ENCODE measurements at places on chromosomes 12 and 14.

GRCh38 chr14:51304941-51305340, 64.9 kb downstream of the TMX1 start:
- DNase-seq, result peak; percentile 97

- DNase-seq, result peak; percentile 53
These were observed 55.1 kb downstream of the CMAS start for GRCh38 chr12:22100958-22101748.

- DNase-seq, result no peak
These were observed 46.8 kb upstream of the VASH1 start for GRCh38 chr14:76714470-76714869.

DNA sequence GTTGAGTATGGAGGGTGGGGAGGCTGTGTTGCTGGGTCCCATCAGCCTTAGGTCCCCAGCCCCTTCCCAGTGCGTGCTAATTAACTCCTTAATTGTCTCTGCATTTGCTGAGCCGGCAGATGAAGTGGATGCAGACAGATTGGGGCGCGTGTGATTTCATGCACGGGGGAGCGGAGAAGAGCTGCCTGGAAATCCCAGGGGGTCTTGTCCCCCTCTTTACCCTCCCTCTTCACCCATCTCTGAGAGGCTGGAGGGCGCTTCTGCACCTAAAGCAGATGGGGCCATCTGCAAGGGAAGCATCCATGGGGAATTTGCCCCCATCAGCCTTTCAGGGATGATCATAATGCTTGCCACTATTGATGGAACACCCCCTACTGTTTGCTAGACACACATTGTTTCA, 4.4 kb upstream of the ASIC1 start:
- no peak for DNase-seq

- DNase-seq, result no peak
These were observed 31.5 kb downstream of the FBXL14 start for GRCh38 chr12:1562813-1563407.

DNA sequence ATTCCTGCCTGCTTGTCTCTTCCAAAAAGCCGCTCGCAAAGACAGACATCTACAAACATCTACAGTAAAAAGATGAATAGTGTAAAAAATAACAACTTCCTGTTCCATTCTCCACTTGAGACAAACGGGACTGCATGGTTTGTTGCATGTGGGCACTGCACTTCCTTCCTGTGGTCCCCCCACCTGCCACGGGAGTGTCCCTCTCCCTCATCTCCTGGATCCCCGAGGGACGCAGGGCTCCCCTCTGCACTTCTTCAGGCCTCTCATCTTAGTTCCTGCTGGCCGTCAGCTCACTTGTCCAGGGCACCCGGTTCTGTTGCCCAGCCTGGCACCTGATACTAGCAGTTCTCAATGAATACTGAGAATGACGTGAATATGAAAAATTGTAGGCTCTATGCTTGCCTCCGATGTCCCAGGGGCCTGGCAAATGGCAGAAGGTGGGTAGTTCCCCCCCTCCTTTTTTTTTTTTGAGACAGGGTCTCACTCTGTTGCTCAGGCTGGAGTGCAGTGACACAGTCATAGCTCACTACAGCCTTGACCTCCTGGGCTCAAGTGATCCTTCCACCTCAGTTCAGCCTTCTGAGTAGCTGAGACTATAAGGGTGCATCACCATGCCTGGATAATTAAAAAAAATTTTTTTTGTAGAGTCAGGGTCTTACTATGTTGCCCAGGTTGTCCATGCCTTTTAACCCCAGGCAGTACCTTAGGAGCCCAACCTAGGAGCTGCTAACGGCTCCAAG, 3.5 kb upstream of the KLC1 start:
- DNase-seq, result no peak

DNA sequence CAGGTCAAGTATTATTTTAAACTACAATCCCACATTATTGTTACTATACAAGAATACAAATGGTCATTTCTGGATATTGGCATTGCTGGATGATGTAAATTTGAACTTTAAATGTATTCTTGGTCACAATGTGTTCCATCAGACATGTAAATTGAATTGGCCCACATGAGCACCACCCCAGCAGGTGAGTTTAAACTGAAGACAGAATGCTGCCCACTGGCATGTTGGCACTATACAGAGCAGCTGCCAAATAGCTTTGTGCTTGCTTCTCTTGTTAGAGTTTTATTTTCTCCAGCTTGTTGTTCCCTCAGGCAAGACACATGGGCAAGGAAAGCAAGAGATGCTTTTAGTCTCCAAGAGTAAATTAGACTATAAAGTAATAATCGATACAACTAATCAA, 98.6 kb downstream of the C12orf50 start:
- DNase-seq, result no peak

GRCh38 chr12:31246470-31246850, 79.5 kb downstream of the SINHCAF start:
- DNase-seq, result peak; percentile 65

DNA sequence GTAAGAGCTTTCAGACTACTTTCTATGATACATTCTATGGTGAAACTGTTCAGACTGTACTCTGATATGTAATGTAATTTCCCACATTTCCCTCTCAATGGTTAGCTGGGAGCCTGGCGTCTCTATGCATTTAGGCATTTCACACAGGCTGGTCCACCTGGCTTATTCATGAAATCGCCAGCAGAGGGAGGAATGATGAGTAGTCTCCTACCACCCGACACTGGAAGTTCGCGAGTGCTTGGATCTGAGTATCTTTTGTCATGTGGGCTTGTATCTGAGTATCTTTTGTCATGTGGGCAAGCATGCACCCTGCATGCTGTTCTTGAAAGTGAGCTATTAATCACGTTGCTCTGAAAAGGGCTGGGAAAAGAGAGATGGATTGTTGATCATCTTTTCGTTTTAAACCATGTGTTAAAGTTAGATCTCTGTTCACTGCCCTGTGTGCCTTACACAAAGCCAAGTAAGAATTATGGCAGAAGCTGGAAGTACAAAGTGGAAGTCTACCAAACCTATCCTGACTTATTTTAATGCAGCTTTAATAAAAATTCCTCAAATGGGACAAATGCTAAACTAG, 235.0 kb downstream of the ATP23 start:
- DNase-seq, result peak; percentile 40

GRCh38 chr14:57008534-57008933, 198.3 kb upstream of the OTX2 start:
- DNase-seq, result no peak

DNA sequence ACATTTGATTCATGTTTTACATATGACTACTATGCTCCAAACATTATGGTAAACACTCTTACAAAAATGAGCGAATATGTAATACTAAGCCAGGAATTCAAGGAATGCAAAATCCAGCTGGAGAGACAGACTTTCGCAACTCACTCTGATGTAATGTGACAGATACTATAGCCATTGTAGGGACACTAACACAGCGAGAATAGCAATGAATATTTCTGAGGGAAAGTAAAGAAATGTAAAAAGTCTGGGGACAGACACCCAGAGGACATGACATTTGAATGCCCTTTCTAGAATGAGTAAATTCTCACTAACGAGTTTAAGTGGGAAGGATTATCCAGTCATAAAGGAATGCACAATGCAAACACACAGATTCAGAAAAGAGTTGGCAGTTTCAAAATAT, 121.9 kb downstream of the PIK3C2G start:
- peak; percentile 96 for DNase-seq

DNA sequence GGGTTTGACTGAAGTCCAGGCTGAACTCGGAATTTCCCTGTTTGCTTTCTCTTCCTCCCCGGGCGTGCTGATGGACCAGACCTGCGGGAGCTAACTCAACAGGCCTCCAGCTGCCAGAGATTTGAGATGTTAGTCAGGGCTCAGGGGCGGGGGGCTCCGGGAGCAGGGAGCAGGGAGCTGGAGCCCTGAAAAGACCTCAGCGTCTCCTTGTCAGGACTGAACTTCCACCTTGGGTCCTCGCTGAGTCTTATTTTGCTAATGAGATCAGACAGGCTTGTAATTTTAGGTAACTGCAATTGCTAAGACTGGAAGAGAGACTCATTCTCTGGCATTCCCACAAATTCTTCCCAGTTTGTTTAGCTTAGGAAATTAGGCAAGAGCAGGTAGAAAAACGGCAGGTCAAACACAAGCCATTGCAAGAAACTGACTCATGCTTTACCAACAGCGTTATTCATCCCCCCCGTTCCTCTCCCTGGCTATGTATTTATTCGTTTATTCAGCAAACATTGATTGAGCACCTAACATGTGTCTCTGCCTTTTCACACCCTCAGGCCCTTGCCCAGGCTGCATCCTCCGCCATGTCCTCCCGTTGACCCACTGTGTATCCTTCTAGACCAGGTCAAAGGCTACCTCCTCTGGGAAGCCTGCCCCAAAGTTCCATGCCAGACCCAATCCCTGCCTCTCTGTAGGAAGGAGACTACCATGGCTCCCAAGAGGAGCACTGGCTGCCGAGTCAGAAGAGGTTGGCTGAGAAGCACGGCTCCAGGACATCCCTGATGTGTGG, 80.4 kb upstream of the DIO3 start:
- peak; percentile 44 for DNase-seq

- DNase-seq, result no peak
These were observed 176.0 kb downstream of the DACT1 start for GRCh38 chr14:58813745-58814144.

DNA sequence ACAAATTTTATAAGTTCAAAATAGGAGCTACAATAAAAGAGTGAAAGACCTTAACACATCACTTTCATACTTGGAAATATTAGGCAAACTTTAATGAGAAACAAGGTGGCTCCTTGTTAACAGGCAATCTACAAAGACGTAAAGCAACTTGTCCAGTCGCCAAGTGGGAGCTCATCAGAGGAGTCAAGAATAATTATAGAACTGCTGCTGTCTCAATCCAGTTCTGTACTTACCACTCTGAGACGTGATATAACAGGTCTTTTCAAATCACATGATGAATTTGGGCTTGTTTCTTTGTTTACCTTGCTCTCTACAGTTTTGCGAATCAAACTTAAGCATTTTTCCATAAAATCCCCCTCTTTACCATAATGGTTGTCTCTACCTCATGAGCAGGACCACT, 3.6 kb downstream of the YBX3 start:
- no peak for DNase-seq

GRCh38 chr14:93464271-93464670, 33.5 kb downstream of the UNC79 start:
- DNase-seq, result no peak

GRCh38 chr14:89165189-89166181, 251.5 kb downstream of the FOXN3 start:
- DNase-seq, result no peak

DNA sequence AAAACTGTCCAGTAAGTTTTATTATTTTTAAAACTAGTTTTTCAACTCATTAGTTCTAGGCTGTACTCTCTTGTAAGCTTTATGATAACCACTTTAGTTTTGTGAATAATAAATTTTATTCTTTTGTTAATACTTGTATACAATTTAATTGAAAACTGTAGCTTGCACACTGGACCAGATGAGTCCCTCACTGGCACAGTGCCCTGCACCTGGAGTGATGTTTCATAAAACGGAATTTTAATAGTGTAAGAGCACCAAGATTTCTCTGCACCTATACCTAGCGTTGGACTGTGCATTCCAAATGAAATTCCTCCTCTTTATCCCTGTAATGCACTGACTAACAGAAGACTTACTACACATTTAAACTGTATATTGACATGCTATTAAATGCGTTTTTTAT, 80.8 kb downstream of the PRIMA1 start:
- DNase-seq, result no peak

GRCh38 chr12:79057540-79057939, 193.0 kb downstream of the SYT1 start:
- DNase-seq, result no peak

- DNase-seq, result no peak
These were observed 4.0 kb downstream of the GOLGA5 start for GRCh38 chr14:92797935-92798653.

DNA sequence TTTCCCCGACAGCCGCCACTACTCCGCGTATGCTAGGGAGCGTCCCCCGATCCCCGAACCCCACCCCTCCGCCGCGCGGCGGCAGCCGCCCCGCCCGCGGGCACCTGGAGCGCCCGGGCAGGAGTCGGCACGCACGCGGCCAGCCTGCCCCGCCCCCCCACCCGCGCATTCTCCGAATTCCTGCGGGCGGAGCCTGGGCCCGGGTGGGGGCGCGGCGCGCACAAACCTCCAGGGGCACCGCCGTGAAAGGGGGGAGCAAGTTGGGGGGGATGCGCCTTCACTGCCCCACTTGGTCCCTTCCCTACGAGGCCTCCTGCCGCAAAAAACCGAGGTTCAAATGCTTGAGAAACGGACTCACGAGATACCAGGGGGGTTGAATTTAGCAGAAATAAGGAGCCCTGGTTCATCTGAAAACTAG, 1.7 kb downstream of the AJUBA start:
- peak; percentile 74 for DNase-seq

GRCh38 chr12:124709722-124710687, 142.6 kb upstream of the NCOR2 start:
- DNase-seq, result peak; percentile 77

- DNase-seq, result peak; percentile 85
These were observed 18.1 kb upstream of the KSR2 start for GRCh38 chr12:117986705-117987469.

- no peak for DNase-seq
These were observed 15.2 kb downstream of the GOLGA3 start for GRCh38 chr12:132813443-132813842.

DNA sequence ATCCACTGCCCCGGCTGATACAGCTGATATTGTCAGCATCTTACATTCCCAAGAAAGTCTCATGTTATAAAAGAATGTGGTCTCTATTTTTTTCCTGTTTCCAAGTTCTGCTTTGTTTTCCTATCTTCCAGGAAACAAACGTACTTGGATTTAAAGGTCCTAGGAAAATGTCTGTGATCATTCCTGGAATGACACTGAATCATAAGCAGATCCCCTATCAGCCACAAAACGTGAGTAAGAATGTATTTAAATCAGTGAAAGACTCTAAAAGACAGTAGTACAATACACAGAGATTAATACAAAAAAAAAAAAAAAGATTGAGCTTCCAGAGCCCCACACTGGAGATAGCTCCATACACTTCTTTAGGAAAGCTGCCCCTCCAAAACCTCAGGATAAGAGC, 21.7 kb upstream of the TEAD4 start:
- DNase-seq, result no peak

- no peak for DNase-seq
These were observed 89.9 kb downstream of the MGST1 start for GRCh38 chr12:16437281-16437816.

DNA sequence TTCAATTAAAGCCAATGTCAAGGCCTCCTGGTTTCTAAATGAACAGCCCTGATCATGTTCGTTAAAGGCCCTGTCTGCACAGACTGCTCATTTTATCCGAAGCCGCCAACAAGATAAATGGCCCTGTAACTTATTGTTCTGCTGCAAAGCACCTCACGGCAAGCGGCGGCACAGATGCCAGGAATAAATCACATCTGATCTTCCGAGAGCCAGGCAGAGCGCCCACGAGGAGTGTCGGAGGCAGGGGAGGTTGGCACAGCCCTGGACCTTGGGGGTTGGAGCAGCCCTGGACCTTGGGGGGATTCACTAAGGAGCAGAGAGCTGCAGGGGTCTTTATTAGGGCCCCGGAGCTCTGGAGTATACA, 110.5 kb downstream of the SCARB1 start:
- no peak for DNase-seq

Measured in fibroblast of skin of right quadriceps (primary cell).